ENCODE measurements at places on chromosomes 7 and 10.

DNA sequence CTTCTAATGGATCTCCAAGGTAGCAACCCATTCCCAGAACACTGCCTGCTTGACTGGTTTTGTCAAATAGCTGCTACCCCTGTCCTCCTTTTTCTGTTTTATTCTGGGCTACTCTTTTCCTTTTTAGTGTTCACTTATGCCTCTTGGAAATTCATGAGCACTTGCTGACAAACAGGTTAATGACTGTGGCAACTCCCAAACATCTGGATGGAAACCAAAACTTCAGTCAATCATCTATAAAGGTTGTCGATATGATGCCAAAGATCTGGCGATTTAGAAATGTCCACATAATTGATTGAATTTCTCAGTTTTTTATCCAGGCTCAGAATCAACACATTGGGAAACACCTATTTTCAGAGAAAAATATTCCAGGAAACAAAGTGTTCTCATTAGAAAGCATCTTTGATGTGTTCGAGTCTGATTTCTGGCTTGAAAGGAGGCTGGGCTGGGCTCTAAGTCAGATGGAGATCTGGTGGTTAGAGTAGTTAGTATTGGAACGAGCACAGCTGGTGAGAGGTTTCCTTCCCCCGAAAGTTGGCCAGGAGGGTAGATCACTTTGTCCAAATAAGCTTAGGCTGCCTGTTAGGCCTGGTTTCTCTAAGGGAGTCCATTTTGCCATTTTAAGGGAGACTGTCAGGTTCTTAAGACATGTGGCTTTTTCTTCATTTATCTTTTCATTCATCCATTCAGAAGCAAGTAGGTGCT, 17.8 kb downstream of the PAX2 start:
- DNase-seq = no peak

DNA sequence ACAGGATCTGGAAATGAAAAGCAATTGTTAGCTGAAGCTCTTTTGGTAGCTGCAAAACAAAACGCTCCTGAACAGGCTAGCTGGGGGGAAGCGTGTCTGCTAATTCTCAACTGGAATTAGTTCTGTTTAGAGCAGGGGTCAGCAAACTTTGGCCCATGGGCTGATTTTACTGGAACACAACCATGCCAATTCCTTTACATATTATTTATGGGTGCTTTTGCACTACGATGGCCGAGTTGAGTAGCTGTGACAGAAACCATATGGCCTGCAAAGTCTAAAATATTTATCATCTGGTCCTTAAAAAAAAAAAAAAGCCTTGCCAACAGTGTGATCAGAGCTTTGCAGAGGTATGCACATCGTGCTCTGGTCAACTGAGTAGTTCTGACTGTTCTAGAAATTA, 108.4 kb upstream of the PDLIM1 start:
- DNase-seq = no peak

DNA sequence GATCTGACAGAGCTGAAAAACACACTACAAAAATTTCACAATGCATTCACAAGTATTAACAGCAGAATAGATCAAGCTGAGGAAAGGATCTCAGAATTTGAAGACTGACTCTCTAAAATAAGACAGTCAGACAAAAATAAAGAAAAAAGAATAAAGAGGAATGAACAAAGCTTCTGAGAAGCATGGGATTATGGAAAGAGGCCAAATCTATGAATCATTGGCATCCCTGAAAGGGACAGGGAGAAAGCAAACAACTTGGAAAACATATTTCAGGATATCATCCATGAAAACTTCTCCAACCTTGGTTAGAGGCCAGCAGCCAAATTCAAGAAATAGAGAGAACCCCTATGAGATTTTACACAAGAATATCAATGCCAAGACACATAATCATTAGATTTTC, 804.8 kb upstream of the IGFBP3 start:
- DNase-seq = no peak

GRCh38 chr7:155709453-155709852, 65.0 kb downstream of the RBM33 start:
- no peak for DNase-seq

GRCh38 chr7:126426652-126427051, 826.1 kb downstream of the GRM8 start:
- no peak for DNase-seq

GRCh38 chr7:39304178-39304577, 262.0 kb upstream of the YAE1 start:
- DNase-seq = no peak

DNA sequence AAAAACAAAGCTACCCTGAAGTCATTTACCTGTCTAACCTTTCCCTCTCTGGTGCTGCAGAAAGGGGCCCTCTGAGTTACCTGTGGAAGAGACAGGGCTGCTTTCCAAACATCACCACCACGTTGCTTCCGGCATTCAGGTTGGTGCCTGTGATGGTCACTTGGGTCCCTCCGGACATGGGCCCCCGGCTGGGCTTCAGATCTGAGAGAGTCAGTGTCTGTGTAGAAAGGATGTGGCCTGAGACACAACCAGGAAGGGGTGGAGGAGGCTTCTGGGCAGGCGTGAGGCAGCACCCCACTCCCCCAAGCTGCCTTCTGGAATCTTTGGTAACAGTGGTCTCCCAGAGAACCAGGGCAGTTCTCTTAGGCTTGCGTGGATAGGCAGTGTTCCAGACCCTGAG, 388.9 kb downstream of the PLXNA4 start:
- no peak for DNase-seq

- no peak for DNase-seq
These were observed 334.0 kb downstream of the SORCS1 start for GRCh38 chr10:106830471-106830870.

GRCh38 chr7:124747072-124747471, 18.5 kb downstream of the GPR37 start:
- no peak for DNase-seq

GRCh38 chr10:56624082-56624481, 263.0 kb upstream of the ZWINT start:
- DNase-seq = no peak

GRCh38 chr7:69062020-69062765, 536.1 kb upstream of the AUTS2 start:
- DNase-seq = no peak

All from dorsolateral prefrontal cortex (tissue), 122 donors.